ENCODE measurements at places on chromosomes 1 and 21.
A peak's percentile ranks its signal among the peaks of the same experiment; 100 is the strongest.

DNA sequence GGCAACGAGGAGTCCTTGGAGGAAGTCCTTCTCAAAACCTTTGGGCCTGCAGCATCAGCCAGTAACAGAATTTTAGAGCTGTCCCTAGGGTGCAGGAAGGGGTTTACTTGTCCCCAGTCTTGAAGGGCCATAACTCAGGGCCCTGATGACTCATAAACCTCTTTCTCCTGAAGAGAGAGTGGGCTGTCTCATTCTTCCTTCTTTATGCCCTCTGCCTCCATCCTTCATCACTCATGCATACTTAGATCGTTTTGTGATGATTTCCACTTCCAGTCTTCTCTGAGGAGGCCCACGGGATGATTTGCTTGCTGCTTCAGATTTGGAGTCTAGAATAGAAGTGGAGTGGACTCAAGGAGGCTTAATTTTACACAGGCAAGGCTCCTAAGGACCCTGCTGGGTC is 60.2 kb downstream of the NDUFS5 start:
- no peak for DNase-seq

DNA sequence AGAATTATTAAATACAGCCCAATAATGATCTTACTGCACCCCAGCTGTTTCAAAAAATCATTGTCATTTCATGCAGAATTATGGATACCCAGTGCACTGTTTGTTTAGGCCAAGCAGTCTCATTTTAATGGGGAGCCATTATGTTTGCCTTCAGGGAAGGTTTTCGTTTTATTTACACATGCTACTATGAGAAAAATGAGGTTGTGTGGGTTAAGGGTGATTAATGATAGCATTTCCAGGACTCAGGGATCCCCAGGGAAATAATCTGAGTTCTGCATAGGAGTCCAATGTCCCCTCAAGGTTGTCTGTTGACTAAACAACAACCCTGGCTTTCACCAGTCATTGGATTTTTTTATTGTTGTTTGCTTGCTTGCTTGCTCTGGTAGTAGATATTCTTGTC is 71.0 kb upstream of the ZP4 start:
- no peak for DNase-seq

DNA sequence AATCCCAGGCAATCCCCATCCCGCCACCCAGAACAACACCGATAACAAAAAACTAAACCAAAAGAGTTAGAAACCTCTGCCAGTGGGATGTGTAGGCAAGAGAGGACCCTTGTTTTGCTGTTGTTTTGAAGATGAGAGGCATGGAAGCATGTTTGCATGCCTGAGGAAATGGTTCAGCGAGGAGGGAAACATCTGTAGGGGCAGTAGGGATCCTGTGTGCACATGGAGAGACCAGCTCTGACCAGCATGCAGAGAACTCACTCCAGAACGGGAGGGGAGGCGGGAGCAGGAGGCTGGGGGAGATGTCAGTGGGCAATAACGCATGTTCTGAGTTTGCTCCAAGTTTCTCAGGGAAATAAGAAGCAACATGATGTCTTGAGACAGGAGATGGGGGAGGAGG is 5.3 kb downstream of the CLDN14 start:
- DNase-seq = no peak

GRCh38 chr1:231419738-231420298 is 2.3 kb downstream of the EGLN1 start:
- DNase-seq = no peak

- DNase-seq = no peak
Measured at GRCh38 chr1:58165073-58165472, 381.5 kb downstream of the OMA1 start.

DNA sequence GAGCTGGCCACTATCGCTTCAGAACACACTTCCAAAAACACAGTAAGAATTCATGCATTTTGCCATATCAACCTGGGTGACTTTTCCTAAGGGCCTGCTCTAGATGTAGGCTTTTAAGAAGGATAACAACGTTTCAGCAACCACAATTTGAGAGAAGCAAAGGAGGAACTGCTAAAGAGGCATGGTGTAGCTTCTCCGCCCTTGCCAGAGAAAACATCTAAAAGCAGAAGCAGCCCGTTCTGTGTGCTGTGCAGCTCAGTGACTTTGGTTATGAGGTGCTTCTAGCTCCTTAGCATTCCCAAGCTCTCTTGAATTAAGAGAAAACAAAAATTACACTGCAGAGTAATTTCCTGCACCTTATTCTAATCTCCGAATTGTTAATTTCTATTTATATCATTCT is 2.7 kb downstream of the PER3 start:
- DNase-seq = no peak

DNA sequence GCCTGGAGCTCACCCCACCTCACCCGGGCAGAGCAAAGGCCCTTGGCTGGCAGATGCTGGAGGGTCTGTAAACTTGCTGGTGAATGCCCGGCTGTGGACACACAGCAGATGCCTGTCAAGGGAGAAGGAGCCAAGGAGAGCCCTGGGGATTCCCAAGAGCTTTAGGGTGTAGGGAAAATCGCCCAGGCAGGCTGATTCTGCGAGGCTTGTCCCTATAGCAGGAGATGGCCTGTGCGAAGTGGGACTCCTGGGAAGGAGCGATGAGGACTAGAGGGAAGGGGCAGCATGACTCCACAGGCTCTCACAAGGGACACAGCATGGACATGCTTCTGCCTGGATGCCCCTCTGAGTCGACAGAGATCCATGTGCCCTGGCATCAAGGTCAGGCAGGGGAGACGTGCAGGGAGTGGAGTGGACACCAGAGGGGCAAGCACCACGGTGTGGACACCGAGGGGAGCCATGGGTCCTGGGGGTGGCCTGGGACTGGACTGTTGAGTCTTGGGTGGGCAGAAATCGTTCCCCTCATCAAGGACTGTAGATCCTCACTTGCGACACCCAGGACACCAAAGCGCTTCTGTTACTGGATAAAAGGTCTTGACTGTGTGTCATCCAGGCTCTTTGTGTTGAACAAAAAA is 71.4 kb upstream of the ABCG1 start:
- no peak for DNase-seq

- peak; percentile 48 for DNase-seq
Measured at GRCh38 chr1:58922302-58923089, 138.6 kb upstream of the JUN start.

DNA sequence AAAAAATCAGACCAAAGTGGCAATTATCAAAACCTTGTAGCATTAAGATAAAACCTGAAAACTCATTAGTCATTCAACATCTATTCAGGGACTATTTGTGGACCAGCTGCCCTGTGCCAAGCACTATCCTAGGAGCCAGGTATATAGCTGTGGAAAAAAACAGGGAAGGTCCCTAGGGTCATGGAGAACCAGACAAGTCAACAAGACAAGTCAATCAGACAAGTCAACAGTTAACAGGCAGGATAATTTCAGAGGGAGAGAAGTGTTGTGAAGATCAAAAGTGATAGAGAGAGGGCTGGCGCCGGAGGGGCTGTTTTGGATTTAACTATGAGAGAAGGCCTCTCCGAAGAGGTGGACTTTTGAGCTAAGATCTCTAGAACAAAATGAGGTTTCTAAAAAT is 3.3 kb upstream of the ATP1A4 start:
- DNase-seq = no peak

GRCh38 chr1:154151311-154151710 is 3.6 kb downstream of the NUP210L start:
- DNase-seq = no peak

GRCh38 chr1:85473390-85473789 is 8.4 kb upstream of the DDAH1 start:
- DNase-seq = no peak

DNA sequence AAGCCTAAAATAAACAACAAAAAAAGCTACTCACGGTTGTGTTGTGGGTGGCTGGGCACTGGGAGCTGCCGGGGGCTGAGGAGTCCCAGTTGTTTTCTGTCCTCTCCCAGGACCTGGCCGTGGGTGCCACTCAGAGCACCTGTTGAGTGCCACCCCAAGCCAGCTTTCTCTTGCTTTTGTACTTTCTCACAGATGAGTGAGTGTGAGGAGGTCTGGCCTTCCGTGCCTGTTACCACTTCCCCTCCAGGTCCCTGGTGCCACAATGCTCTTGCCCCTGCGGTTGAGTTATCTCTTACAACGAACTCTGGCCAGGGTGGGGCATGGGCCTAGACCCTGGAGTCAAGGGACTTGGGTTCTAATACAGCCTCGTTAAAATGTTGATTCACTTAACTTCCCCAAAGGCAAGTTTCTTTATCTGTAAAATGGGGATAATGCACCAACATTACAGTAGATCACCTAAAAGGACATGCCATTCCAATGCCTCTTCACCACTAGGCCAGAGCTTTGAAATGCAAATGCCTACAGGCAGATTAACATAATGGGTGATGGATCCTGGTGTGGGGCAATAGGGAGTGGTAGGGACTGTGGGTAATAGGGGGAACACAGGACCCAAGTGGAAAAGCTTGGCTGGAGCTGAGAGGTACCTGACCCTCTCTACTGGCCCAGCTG is at the start of gene CNR2:
TSS of gene CNR2 (minus strand) at position 151 of the 669 bp plus-strand sequence. CDS start 37,745 bp downstream, outside the sequence.
- DNase-seq = peak; percentile 42

- DNase-seq = no peak
Measured at GRCh38 chr1:191320062-191320461, 838.2 kb upstream of the RGS18 start.

- no peak for DNase-seq
Measured at GRCh38 chr21:38956007-38956406, 150.3 kb downstream of the ETS2 start.

DNA sequence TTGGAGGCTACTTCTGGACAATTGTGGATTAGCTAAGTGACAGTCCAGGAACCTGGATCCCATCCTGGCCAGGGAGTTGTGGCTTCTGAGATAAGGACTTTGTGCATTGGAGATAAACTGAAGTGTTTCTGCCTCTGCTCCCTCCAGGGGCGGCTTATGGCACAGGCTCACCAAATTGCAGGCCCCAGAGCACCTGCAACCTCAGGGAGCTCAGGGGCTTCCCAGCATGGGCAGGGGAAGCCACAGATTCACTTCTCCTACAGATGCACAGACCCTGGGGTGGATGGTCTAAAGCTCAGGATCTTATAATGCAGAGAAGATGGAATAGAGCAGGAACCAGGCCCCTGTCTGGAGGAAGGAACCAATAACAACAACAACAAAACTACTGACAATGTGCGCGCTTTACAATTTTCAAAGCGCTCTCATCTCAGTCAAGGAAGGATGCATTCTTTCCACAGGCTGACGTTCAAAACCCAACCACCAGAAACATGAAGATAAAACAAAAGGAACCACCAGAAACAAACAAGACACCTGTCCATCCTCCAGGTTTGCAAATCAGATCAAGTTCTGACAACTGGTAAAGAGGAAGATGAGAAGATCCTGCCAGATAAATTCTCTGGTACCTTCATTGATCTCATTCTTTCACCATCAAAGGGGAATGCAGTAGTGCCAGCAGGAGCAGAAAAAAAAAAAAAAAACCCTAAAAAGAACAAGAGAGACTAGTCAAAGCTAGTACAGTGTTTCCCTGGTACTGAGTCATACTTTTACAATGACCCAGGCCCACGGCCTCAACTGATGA is 121.0 kb upstream of the IRF2BP2 start:
- DNase-seq = peak; percentile 52

- no peak for DNase-seq
Measured at GRCh38 chr21:31710586-31710985, 21.3 kb downstream of the SCAF4 start.

GRCh38 chr1:995665-996633 is 3.9 kb downstream of the HES4 start:
- DNase-seq = no peak

- DNase-seq = no peak
Measured at GRCh38 chr1:51928896-51929295, 50.4 kb upstream of the NRDC start.

DNA sequence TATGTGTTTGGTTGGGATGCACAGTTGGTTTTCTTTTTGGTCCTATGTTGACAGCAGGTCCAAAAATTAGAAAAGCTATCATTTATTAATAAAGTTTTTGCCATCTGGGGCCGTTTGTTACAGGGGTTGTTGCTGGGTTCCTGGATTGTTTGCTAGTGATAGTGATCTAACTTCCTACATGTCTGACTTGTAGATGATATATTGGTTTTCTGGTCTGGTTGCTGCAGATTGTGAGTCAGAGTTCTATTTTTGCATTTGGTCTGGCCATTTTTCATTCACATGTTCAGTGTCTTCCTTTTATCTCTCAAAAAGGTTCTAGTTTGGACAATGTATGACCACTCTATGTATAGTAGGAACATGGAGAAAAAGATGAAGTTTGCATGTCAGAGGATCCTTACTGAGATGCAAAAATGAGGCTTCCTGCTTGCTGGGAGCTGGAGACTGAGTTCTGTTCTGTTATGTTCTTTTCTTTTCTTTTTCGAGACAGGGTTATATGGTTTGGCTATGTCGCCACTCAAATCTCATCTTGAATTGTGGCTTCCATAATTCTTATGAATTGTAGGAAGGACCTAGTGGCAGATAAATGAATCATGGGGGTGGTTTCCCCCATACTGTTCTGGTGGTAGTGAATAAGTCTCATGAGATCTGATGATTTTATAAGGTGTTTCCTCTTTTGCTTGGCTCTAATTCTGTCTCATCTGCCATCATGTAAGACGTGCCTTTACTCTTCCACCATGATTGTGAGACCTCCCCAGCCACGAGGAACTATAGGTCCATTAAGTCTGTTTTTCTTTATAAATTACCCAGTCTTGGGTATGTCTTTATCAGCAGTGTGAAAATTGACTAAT is 4.2 kb upstream of the NVL start:
- no peak for DNase-seq

- DNase-seq = no peak
Measured at GRCh38 chr1:184022668-184023067, 14.9 kb downstream of the COLGALT2 start.

DNA sequence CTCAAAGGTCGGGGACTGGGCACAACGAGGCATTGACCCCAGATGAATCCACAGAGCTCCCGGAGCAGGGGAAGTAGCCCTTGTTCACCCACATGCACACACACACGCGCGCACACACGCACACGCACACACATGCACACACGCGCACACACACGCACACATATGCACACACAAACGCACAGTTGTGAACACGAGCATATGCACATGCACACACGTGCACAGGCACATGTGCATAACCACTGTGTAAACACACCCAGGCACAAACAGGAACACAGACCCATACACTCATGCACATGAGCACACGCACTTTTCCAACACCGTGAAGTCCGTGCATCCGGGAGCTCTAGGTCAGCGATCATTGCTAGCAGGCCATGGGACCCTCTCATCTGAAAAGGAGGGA is 176.8 kb upstream of the ARHGEF16 start:
- DNase-seq = no peak

DNA sequence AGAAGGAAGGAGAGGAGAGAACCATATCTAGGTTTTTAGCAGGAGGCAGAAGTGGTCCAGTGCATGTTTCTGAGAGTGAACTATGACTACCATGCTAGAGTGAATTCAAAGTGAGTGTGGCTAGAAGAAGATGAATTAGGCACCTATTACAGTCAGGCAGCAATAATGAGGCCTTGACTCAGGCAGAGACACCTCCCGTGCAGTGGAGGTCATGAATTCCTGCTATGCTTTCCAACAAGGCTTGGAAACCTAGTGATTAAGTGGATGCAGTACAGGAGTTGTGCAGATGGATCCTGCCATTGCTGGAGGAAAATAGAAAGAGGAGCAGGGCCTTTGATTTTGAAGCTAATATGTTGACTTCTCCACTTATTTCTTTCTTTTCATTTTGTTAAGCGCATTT is 581.5 kb downstream of the RWDD3 start:
- no peak for DNase-seq

GRCh38 chr1:55275151-55275748 is 60.1 kb upstream of the USP24 start:
- DNase-seq = no peak

Data from CD4-positive, alpha-beta T cell treated with Interleukin-12 subunit alpha and Interleukin-12 subunit beta, for 1 hour (primary cell).